ENCODE measurements at places on chromosomes 1 and 21.

DNA sequence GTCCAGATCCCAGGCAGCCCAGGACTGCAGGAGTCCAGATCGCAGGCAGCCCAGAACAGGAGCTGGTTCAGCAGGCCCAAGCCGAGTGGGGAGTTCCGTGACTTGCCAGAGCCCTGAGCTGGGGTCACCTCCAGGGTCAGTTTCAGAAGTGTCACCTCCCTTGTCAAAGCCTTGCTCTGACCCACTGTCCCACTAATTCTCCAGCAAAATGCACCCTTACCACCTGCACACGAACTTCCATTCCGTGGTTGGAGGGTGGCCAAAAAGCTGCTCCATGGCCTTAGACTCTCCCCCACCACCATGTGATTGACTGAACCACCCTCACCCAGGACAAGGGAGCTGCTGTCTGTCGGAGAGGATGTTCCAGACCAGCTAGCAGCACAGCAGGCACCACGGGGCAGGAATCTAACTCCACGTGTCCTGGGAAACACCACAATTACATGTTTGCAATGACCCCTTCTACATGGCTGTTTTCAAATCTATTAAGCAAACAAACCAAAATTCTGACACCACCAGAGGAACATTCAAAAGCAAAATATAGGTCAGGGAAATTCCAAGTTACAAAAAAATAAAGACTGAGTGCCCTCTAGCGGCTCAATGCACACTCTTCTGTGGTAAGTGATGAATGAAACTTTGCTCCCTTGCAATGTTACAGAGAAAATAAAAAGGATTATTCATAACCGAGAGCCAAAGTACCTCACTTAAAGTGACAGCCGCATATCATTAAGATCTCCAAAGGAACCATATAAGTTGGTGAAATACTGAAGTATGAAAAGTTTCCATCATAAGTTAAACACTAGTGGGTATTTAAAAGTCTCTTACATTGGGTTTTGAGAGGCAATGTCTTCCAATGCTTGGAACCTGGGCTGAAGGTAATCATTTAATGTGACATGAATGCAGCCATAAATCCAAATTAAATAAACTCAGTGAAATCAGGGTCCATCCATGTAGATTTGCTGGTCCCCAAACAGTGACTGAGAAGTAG is 76.3 kb downstream of the NPHP4 start:
- DNase-seq, result peak; percentile 65

DNA sequence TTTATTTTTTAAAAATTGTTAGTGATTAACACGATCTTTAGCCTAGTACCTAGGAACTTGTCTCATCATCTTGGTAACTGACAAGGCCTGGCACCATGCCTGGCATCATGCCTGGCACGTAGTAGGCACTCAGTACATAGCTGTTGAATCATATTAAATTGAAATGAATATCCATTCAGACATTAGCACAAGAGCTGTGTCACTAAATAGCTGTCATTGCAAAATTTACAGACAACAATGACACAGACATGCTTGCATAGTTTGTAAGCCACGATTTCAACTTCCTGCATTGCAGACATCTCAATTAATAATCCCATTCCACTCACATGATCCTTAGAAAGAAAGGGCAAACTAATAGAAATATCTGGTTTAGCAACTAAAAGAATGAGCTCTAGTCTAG is 15.4 kb upstream of the PHACTR4 start:
- DNase-seq, result no peak

- DNase-seq, result no peak
Observed at GRCh38 chr1:155196103-155196892, 11.4 kb downstream of the THBS3 start.

GRCh38 chr1:17520473-17521319 is 18.8 kb upstream of the ARHGEF10L start:
- no peak for DNase-seq

DNA sequence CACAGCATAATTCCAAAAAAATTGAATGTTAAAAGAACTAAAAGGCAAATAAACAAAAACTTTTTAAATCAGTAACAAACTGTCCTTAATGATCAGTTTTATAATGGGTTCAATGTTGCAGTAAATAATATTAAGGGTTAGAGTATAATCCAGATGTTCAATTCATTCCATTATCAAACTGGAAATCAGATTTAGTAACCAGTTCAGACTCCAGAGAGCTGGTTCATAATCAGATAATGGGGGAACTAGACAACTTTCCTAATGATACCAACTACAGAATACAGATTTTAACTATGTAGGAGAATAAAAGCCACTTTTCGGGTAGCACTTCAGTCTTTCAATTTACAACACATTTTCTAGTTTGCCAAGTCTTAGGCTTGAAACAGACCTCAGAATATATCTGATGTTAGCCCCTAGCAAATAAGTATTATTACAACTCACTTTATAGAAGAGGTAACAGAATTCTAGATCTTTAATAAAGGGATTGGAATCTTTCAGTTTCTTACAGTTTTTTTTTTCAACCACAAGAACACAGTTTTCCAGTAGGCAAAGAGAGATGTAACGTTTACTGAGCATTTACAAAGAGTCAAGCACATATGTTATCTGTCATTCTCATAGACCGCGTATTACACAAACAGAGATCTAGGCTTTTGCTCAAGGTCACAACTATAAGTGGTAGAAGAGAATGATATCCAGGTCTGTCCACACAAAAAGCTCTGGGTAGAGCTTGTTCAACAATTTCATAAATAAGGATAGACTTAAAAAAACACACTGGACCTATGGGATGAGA is 1.9 kb upstream of the DCAF6 start:
- DNase-seq, result no peak

GRCh38 chr1:19812875-19813642 is 2.0 kb downstream of the RNF186 start:
- peak; percentile 11 for DNase-seq

- DNase-seq, result no peak
Observed at GRCh38 chr1:21865943-21866706, 54.1 kb downstream of the LDLRAD2 start.

- no peak for DNase-seq
Observed at GRCh38 chr1:119935373-119935772, 39.1 kb upstream of the ADAM30 start.

- no peak for DNase-seq
Observed at GRCh38 chr1:9315411-9316079, 22.9 kb downstream of the SPSB1 start.

DNA sequence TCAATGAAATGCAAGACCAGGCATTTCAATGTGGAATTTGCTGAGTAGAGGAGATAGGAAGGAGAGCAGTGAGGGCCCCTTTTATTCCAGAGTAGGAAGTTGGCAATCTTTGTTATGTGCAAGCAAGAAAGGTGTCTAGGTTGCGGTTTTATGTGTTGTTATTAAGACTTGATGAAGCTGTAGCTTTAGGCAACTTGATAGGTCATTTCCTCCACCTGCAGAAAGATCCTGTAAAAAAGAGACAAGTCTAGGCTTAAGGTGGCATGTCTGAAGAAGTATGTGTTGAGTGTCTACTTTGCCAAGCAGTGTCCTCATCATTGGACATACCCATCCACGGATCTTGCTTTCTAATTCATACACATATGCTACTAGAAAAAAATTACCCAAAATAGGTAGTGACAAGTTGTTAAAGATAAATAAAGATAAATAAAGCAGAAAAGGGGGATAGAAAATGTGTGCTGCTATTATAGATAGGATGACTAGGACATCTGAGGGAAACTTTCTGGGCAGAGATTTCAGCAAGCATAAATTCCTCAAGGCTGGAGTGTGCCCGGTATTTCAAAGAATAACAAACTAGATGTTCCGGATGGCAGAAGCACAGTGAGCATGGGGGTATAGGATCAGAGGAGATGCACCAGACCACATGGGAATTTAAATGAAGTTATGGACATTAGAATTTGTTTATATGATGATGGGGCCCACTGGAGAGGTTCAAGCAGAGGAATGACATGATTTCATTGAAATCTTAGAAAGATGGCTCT is 335.0 kb downstream of the TGFB2 start:
- DNase-seq, result no peak

- no peak for DNase-seq
Observed at GRCh38 chr1:193537266-193538002, 351.0 kb upstream of the B3GALT2 start.

DNA sequence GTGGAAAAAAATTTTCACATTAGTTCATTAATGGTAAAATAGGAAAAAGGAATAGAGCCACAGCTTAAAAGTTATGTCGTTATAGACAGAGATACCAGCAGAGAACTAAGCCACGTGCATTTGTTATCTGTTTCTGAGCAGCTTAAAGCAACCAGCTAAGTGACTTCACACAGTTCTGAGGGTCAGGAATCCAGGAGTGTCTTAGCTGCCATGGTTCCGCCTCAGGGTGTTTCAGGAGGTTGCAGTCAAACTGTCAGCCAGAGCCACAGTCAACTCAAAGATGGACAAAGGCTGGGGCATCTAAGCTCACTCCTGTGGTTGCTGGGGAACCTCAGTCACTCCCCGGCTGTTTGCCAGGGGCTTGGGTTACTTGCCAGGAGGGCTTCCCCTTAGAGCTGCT is 515.8 kb downstream of the SMYD3 start:
- DNase-seq, result no peak

DNA sequence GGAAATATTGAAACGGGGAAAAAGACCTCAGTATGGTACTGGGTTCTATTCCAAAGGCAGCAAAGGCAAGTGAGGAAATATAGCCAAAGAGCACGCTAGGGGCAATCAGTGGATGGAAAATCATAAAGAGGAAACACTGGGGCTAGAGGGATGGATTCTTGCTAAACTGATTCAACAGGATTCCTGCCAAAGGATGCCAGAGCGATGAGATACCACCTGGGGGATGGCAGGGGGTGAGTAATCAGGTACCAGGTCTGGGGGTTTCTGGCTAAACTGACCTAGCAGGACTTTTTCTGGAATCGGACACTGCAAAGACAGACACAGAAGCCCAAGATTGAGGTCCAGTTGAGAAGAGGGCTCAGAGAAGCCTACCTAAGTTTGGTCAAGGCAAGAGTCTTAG is 6.7 kb downstream of the CHI3L2 start:
- no peak for DNase-seq

GRCh38 chr1:232145768-232146167 is 484.2 kb downstream of the SIPA1L2 start:
- no peak for DNase-seq

DNA sequence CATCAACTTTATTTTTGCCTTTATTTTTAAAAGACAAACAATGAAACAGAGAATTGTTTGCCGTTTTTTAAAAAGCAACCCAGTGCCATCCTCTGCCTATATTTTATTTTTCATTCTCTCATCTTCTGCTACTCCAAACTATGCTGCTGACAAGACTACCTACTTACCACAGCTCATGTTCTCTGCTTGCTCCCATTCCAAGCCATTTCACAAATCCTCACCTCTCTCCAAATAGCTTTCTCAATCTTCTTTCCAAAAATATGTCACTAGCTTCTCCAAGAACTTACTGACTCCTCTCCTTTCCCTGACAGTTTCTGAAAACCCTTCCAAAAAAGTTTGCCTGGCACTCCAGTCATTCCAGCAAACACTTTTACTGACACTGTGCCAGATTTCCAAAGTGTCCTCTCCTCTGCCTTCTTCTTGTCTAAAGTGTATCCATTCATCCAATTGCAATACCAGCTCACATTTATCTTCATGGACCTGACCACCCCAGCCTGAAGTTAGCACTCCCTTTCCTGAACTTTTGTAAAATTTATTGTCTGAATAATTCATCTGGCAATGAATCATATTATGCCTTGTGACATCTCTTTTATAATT is 766.5 kb upstream of the B3GALT2 start:
- DNase-seq, result no peak

DNA sequence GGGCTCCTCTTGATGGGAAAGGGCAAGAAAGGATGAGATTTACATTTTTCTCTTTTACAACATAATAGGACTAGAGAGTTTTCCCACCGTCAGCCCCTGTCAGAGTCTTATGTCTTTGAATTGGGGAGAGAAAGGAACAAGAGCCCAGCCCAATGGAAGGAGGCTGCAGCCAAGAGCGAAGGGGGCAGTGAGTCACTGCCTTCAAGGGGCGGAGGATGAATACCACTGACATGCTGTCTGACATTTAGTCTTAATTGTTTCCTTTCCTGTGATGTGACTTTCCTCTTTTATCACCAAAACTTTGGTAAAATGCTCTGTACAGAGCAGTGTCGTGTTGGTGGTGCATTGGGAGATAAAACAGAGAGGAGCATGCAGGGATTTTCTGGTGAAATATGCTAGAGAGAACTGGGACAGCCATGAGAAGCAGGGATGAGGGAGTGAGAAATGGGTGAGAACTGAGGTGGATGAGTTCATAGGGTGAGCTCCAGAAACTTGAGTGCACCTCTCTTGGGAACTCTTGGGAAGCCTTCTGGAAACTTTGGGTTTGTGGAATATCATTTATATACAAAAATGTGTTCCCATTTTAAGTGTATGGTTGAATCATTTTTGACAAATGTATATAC is 179.9 kb upstream of the FGGY start:
- no peak for DNase-seq

- DNase-seq, result no peak
Observed at GRCh38 chr1:174982971-174983689, 16.6 kb upstream of the CACYBP start.

DNA sequence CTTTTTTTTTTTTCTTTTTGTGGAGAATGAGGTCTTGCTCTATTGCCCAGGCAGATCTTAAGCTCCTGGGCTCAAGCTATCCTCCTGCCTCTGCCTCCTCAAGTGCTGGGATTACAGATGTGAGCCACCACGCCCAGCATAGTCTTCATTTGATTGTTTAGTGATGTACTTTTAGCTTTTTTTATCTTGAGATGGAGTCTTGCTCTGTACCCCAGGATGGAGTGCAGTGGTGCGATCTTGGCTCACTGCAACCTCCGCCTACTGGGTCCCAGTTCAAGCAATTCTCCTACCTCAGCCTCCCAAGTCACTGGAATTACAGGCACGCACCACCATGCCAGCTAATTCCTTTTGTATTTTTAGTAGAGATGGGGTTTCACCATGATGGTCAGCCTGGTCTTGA is 24.0 kb upstream of the LRRC3 start:
- peak; percentile 52 for DNase-seq

GRCh38 chr1:173193639-173194038 is 13.5 kb downstream of the TNFSF4 start:
- DNase-seq, result no peak

- DNase-seq, result no peak
Observed at GRCh38 chr1:11778336-11778735, 16.3 kb downstream of the C1orf167 start.

GRCh38 chr1:16032388-16033102 is 10.7 kb downstream of the CLCNKA start:
- DNase-seq, result peak; percentile 91

GRCh38 chr1:228734881-228735801 is at the start of gene RHOU:
Gene RHOU (plus strand): TSS chr1:228735479. CDS start chr1:228735743, 264 bp downstream.
- peak; percentile 88 for DNase-seq

GRCh38 chr1:207804721-207805468 is 53.0 kb downstream of the CD46 start:
- no peak for DNase-seq

GRCh38 chr1:177600321-177600720 is 369.5 kb downstream of the SEC16B start:
- no peak for DNase-seq

DNA sequence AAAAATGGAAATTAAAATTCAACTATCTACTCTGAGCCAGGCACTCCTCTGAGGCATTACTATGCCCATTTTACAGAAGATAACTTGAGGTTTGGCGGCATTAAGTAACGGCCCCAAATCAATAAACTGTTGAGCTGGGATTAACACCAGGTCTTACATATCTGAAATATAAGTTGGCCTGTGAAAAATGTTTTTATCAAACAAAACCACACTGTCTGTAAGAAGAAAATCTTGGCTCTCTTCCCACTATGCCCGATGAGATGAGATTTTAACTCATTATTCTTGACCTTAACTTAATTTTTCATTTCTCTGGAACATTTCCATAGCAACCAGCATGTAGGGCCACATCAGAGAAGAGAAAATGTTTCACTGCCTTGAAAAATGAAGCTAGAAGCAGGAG is 21.8 kb downstream of the RC3H1 start:
- DNase-seq, result no peak

All from suprapubic skin (tissue), 4 donors.